ENCODE measurements at places on chromosomes 5 and 9. TPM values are rescaled to one million over a fixed set of nuclear protein-coding genes. Genes with fewer than 3 reads are reported as not detected.

Gene CCDC171
- total RNA-seq, result 3.5 TPM

Gene SPATA31C1
- 0.04 TPM for total RNA-seq

Gene WDR38
- total RNA-seq, result 0.04 TPM

Gene ANKRD33B
- total RNA-seq, result 1.7 TPM

Gene SPAG8
- total RNA-seq, result 1.5 TPM

Gene ZDHHC11B
- total RNA-seq, result 3.8 TPM

Gene ITK
- total RNA-seq, result 0.13 TPM

Gene ADRB2
- 1.4 TPM for total RNA-seq

Gene APBA1
- total RNA-seq, result 7.8 TPM

Gene CARTPT
- not detected for total RNA-seq

Gene C6
- total RNA-seq, result 0.18 TPM

Gene PKN3
- total RNA-seq, result 2.9 TPM

Gene LCN9
- not detected for total RNA-seq

Gene CAVIN4
- 182 TPM for total RNA-seq

Gene ADGRD2
- total RNA-seq, result not detected

Gene LRRC19
- total RNA-seq, result not detected

Gene TRIM41
- 9.5 TPM for total RNA-seq

Gene PCDHA6
- total RNA-seq, result 0.09 TPM

Gene SARDH
- 6.3 TPM for total RNA-seq

Gene PRDM9
- total RNA-seq, result not detected

Gene LAMC3
- 1.1 TPM for total RNA-seq

Gene ELAVL2
- total RNA-seq, result 2.1 TPM

Gene NCS1
- 30.4 TPM for total RNA-seq

Gene ACOT12
- 0.18 TPM for total RNA-seq

Gene OR1Q1
- total RNA-seq, result not detected

Gene FLT4
- 6.6 TPM for total RNA-seq

Gene TMEM8B
- total RNA-seq, result 5.1 TPM

Gene GRXCR2
- not detected for total RNA-seq

Gene PCDH1
- 20.3 TPM for total RNA-seq

Gene ARL14EPL
- 0.09 TPM for total RNA-seq

Gene CDH9
- 0.18 TPM for total RNA-seq

Gene SH3TC2
- total RNA-seq, result 2.3 TPM

Gene ACSL6
- total RNA-seq, result 0.62 TPM

Gene OLFM1
- 3.2 TPM for total RNA-seq

Gene GABRA1
- 0.13 TPM for total RNA-seq

Gene RAD17
- 21.2 TPM for total RNA-seq

Gene NSA2
- 267 TPM for total RNA-seq

Gene PCDHGA8
- total RNA-seq, result 1.6 TPM

Gene CKS2
- total RNA-seq, result 35.9 TPM

Gene ANKRD18B
- 1.2 TPM for total RNA-seq

Gene PLEKHG4B
- total RNA-seq, result 1.1 TPM

Gene HMHB1
- not detected for total RNA-seq

Gene PCDHGB4
- total RNA-seq, result 4.2 TPM

Gene CYLC2
- total RNA-seq, result not detected

Gene SQSTM1
- total RNA-seq, result 67.7 TPM

Gene ZNF454
- total RNA-seq, result 4.9 TPM

All from muscle of leg (tissue), 16 donors.